ENCODE measurements at places on chromosomes 1 and 21.

DNA sequence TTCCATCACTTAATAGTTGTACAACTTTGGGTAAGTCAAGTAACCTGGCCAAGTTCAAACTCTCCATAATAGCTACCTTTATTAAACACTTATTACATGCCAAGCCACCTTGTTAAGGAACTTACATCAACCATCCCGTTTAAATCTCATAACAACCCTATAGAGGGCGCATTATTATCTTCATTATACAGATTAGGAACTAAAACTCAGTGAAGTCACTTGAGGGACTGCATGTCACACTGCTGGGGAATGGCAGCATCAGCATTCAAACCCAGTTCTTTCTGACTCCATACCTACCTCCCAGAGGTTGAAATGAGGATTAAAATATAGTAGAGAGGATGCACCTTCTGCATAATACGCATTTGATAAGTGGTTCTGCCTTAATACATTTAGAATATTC, 47.1 kb upstream of the PLA2G2C start:
- no peak for DNase-seq

DNA sequence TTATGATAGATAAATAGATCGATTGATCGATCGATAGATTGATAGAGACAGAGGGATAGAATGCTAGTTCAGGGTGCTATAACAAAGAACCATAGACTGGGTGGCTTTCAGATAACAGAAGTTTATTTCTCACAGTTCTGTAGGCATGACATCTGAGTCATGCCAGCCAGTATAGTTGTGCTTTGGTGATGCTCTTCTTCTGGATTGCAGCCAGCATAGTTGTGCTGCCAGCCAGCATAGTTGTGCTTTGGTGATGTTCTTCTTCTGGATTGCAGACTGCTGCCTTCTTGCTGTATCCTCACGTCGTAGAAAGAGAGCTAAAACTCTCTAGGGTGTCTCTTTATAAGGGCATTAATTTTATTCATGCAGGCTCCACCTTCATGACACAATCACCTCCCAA, 860.8 kb downstream of the BRINP3 start:
- DNase-seq: no peak

GRCh38 chr1:114959423-114959822, 70.2 kb upstream of the TSHB start:
- no peak for DNase-seq

DNA sequence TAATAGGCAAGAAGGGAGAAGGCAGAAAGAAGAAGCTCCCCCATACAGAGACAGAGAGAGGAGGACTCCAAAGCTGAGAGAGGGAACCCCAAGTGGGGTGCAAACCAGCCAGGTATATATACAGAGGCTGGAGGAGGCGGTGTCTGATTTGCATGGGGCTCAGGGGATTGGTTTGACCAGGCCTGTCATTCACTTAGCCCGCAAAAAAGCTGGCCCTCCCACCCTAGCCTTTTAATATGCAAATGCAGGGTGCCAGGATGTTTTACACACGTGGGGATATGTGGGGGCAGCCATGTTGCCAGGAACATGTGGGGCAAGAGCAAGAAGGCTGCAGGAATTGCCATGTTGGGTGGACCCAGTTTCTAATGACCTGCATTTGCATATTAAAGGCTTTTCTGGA, 37.0 kb upstream of the TENT5B start:
- no peak for DNase-seq

DNA sequence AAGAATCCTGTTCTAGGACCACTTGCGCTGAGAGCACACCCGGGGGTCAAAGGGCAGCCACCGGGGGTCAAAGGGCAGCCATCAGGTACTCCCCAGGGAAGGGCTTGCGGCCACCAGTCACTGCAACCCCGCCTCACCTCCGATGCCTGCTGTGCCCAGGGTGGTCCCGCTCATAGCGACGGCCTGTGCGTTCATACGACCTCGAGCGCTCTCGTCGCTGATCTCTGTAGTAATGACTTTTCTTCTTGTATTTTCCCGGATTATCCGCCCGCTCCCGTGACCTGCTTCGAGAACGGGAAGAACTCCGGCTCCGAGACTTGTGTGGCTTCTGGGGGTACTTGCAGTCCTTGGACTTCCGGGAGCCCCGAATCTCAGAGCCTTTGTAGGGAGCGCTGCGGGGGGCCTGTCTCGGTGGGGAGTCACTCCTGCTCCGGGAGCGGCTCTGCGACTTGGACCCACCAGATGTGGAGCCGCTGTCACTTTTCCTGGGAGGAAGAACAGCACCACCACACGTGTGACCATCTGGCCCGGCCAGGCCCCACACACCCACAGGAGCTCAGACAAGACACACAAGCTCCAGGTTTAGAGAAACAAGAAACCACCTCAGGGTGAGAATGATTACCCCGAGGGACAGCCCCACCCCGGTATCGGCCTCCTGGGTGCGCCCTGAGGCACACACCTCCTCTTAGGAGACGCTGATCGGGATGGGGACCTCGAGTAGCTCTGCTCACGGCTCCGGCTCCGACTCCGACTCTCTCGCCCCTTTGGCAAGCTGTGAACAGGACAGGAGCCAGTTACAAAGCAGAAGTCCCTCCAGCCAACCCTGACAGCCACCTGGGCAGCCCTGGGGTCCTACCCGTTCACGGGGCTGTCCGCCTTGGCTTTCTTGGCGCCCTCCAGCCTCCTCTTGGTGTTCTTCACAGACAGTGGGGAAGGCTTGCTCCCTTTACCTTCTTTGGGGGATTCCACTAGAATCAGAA, 11.7 kb downstream of the CCNL2 start:
- no peak for DNase-seq

- DNase-seq: no peak
These were observed 147.1 kb downstream of the C1orf21 start for GRCh38 chr1:184533915-184534314.

DNA sequence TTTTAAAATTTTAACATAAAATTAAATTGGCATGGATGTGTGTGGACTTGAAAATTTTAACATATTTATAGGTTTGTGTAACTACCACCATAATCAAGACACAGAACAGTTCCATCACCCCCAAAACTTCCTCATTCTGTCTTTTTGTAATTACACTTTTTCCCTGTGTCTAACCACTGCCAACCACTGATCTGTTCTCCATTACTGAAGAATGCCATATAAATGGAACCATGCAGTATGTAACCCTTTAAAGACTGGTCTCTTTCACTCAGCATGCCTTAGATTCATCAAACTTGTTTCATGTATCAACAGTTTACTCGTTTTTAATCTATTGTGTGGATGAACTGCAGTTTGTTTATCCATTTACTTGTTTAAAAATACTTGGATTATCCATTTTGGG, 13.0 kb upstream of the AHCYL1 start:
- no peak for DNase-seq

DNA sequence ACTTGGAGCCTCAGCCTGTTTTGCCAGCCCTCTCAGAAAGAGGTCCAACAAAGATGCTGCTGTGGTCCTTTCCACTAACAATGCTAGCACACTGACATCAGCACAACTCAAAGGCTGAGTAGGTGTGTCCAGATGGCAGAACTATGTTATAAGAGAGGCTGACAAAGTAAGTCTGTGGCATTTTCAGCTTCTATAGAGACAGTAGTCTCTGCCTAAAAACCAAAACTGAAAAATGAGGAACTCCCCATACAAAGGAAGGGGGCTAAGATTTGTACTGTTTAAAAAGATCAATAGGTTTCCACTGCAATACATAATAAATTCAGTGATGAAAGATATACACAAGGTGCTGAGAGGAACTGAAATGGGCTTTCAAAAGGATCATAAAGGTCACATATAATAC, 12.3 kb downstream of the ERO1B start:
- no peak for DNase-seq

- DNase-seq: no peak
These were observed 127.7 kb downstream of the SPATA46 start for GRCh38 chr1:162248854-162249535.

GRCh38 chr21:25911730-25912401, 177.1 kb downstream of the GABPA start:
- DNase-seq: no peak
